ENCODE measurements at places on chromosomes 13 and 19.

GRCh38 chr13:113850722-113851479 is 13.0 kb downstream of the GAS6 start:
- no peak for DNase-seq

GRCh38 chr13:79679334-79679733 is 198.4 kb downstream of the NDFIP2 start:
- peak; percentile 77 for DNase-seq

GRCh38 chr13:105906746-105907145 is 628.7 kb downstream of the EFNB2 start:
- no peak for DNase-seq

DNA sequence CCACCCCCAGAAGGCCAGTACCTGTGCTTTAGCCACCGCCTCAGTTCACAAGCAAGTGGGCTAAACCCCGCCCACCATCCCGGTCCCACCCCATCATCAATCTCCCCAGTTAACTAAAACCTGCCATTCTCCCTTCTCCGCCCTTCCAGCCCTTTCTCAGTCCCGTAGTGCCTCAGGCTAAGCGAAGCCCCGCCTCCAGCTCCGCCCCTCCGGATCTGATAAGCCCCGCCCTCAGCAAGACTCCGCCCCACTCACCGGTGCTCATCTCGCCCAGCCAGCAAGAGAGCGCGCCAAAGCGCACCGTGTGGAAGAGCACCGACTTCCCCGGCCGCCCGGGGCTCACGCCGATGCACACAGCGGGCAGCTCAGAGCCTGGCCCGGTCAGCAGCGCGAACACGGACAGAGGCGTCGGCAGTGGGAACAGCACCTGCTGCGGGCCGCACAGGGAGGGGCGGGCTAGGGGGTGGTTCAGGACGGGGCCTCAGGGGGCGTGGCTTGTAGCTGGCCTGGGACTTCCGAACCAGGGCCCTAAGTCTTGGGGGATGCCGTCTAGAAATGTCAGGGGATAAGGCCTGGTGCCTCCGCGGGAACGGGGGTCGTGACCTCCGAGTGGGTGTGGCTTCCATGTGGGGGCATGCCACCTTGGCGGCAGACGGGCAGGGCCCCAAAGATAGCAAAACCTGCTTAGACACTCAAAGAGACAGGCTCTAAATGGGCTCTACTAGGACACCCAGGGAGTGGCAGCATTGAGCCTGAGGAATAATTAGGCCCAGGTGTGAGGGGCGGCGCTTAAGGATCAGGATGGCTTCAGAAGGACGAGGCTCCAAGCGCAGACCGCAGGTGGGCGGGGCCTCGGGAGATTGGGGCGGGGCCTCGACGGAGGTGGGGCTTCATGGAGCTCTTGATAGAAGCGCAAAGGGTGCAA is 21.4 kb downstream of the MAP4K1 start:
- no peak for DNase-seq

DNA sequence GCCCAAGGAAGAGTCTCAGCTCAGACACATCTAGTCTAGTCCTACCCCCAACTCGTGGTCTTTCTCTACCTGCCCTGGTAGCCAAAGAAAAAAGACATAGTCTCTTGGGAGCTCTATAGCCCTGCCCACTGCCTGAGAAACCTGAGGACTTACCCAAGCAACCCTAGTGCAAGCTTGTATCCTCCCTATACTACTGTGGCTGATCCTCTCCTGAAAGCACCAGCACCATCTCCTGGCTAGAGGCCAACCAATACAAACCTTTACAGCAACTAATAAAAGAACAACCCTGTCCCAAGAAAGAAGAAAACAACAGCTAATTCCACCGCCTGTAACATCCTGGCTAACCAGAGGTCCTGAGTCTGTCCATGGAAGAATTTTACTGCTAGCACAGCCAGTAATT is 532.4 kb downstream of the SLITRK6 start:
- no peak for DNase-seq

All from heart right ventricle (tissue), 16 donors.